Activated T-helper 17 cell treated with anti-CD3 and anti-CD28 coated beads, Interleukin-2, amount 50 U/mL, for 72 hours (primary cell): ENCODE measurements at places on chromosomes 5 and 9.

DNA sequence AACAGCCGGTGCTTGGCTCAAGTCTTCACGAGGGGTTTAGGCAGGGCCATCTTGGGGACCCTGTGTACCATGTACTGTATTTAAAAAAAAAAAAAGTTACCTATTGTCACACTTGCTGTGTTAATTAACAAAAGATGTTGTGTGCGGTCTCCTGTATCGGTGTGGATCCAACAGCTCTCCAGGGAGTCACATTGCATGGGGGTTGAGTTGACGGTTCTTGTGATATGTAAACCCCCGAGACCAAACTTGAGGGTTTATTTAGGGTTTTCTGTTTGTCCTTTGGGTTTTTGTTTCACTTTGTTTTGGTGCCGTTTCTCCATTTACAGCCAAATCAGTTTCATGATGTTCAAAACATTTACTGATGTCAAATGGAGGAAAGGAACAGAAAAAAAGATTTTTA lies 22.2 kb downstream of the AMBP start:
- ATAC-seq, result no peak

DNA sequence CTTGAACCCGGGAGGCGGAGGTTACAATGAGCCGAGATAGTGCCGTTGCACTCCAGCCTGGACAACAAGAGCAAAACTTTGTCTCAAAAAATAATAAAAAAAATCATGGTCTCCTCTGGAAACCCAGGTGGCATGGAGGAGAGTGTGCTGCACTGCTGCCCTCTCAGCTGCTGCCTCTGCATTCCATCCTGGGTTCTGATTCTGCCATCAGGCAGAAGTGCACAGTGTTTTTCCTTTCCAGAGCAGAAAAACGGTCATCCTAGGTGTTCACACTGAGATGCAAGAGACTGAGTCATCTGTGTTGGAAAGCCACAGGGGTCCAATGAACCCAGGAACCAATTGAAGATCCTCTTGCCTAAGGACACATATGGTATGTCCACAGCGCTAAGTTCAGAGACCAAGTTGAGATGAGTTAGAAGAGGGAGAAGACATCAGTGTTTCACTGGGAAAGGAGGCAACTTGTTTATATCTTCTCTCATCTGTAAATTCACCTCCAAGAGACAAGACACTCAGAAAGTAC lies 88.8 kb upstream of the DMRT1 start:
- ATAC-seq, result no peak

DNA sequence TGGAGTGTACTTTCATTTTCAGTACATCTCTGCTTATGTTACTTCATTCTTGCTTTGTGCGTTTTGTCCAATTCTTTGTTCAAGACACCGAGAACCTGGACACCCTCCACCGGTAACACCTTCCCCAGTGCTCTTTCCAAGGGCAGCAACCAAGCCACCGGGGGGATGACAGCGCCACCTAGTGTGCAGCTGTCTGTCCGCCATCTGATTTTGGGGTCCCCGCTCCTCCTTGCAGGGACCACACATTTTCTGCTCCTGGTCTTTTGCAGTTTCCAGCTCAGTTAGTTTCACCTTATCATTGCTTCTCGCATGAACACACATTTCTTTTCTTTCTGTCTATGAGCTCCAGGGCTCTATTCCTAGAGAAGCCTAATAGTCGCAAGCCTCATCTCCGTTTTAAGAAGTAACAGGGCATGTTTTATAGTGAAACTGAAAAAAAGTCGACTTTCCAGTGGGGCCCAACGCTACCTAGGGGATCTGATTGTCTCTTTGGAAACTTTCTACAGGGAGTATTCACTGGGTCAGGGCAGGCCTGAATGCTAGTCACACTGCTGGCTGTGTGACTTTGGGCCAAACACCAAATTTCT lies 152.1 kb downstream of the FSTL4 start:
- ATAC-seq, result peak; percentile 26

GRCh38 chr9:6224393-6225154 lies 9.0 kb downstream of the IL33 start:
- no peak for ATAC-seq

- no peak for ATAC-seq
Measured at GRCh38 chr9:15834541-15834940, 281.7 kb downstream of the CCDC171 start.

GRCh38 chr5:23507278-23507685 lies at the start of gene PRDM9:
PRDM9 (plus strand) TSS chr5:23507609; CDS start chr5:23509034, 1,425 bp downstream.
- peak; percentile 35 for ATAC-seq

DNA sequence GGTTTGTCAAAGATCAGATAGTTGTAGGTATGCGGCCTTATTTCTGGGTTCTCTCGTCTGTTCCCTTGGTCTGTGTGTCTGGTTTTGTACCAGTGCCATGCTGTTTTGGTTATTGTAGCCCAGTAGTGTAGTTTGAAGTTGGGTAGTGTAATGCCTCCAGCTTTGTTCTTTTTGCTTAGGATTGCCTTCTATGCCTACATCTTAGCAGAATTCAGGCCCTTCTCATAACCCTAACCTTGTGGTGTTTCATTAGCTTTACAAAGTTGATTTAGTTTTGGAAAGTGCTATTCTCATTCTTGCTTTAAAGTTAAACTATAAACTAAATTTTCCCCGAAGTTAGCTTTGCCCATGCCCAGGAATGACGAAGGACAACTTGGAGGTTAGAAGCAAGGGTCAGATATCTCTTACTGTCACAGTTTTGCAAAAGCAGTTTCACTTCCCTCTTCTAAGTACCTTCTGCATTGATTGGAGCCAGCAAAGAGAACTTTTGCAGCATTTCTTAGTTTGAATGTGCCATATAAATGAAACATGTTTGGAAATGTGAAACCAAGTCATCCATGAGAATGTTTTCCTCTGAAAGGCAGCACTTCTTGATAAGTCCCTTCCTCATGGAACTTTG lies 274.3 kb upstream of the DMRT1 start:
- ATAC-seq, result no peak

DNA sequence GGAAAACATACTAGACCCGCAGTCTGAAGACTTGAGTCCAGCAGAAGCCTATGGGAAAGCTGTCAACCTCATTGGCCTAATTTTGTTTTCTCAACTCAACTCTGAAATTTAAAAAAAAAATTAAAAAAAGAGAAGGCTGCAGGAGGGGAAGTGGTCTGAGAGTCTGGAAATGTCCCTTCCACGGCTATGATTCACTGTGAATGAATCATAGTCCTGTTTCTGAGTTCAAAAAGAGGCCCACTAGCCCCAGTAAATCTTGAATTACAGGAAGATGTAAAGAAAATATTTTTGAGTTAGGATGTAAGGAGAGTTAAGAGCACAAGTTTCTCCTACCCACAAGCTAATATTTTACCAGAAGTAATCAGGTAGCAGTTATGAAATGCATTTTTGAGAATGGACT lies 565.5 kb upstream of the DMAC1 start:
- ATAC-seq, result peak; percentile 74
